ENCODE measurements at places on chromosomes 4 and X.
A peak's percentile ranks its signal among the peaks of the same experiment; 100 is the strongest.

DNA sequence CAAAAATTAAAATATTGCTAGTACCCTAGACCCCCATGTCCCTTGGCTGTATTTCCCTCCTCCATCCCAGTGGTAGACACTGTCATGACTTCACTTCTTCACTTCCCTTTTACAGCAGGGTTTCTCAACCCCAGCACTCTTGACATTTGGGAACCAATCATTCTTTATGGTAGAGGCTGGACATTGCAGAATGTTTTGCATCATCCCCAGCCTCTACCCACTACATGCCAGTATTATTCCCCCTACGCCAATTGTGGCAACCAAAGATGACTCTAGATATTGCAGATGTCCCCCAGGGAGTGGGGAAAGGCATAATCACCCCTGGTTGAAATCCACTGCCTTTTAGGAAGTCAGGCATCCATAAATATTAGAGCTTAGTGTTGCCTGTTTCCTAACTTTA lies 138.6 kb downstream of the AMELX start:
- no peak for DNase-seq

DNA sequence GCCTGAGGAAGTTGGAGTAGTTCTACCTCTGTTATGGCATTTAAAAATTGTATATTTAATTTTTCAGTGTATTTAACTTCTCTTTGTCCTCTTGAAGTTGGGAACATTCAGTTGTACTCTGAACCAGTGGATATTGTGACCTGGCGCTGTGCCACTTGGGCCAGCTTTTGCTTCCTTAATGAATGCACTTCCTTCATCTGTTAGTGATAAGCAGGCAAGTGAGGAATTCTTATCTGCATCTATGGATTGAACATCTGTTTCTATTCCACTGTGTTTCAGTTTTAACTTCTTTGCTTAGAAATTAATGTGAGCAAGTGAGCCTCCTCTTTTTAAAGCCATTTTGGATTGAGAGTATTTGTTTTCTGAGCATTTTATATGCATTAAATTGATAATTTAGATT lies 128.3 kb downstream of the UCHL1 start:
- peak; percentile 49 for DNase-seq

DNA sequence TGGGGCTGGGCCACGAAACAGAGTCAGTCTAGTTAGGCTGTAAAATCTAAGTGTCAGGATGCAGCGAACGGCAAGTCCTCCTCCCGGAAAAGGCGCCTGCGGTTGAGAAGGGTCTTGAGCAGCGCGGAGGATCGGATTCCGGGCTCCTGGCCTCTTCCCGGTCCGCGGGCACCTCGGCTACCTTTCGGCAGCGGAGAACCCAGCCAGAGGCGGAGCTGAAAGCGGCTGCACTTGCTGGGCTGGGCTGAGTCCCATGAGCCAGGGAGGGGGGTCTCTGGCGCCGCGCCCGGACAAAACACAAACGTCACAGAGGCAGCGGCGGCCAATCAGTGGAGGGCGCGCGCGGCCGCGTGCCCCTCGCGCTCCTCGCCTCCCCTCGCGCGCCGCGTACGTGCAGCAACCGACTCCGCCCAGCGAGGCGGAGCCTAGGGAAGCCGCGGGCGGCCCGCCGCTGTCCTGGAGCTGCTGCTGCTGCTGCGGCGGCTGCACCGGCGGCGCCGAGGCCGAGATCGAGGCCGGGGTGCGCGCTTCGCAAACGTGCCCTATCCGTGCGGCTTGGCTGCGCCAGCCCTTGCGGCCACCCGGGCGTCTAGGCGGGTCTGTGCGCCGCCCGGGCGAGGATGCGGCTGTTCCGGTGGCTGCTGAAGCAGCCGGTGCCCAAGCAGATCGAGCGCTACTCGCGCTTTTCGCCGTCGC lies at the start of gene PDK3:
TSS of gene PDK3 (plus strand) at position 451 of the 696 bp plus-strand sequence. CDS start at position 621, 170 bp downstream.
- peak; percentile 80 for DNase-seq

- no peak for DNase-seq
These were observed 6.2 kb downstream of the CTBP1 start for GRCh38 chr4:1242506-1243450.

DNA sequence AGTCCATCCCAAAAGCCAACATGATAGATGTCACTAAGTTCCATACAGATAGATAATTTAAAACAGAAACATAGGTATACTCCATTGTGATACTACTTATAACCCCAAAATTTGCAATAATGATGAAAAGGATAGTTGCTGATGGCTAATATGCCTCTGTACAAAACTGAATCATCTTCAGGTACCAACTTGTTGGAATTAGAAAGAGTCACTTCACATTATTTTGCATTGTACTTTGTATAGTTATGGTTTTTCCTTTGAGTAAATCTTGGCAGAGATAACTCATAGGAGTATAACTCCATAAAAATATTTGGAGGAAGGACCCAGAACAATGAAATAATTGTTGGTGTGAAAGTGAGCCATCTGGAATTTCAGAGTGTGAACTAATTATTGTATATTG lies 17.6 kb downstream of the GIMD1 start:
- no peak for DNase-seq

DNA sequence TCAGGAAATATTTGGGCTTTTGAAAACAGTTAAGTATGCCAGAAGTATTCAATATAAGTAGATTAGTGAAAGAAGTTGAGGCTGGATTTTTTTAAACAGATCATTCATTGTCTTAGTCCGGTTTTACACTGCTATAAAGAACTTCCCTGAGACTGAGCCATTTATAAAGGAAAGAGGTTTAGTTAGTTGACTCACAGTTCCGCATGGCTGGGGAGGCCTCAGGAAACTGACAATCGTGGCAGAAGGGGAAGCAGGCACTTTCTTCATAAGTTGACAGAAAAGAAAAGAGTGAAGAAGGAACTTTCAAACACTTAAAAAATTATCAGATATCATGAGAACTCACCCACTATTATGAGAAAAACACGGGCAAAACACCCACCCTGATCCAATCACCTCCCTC lies 31.1 kb upstream of the CYLC1 start:
- DNase-seq, result no peak

DNA sequence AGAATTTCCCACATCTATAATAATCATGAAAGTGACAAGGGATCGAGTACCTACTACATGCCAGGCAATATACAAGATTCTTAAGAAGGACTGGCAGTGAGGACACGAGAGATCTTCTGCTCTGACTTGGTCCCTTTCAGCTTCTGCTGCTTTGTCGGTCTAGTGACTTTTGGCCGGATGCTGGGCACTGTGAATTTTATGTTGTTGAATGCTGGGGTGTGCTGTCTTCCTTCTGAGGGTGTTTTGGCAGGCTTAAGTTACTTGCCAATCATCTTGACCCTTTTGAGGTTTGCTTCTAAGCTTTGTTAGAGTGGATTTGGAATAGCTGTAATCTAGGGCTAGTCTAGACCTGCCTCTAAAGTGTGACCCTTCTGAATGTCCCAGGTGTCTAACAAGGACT lies 23.5 kb downstream of the NAT8L start:
- no peak for DNase-seq

- peak; percentile 98 for DNase-seq
These were observed at the start of gene NDST3 for GRCh38 chr4:118034053-118034785. Gene NDST3 (plus strand): TSS chr4:118034486. CDS start chr4:118053911, 19,425 bp downstream.

- no peak for DNase-seq
These were observed 47.7 kb upstream of the UGDH start for GRCh38 chr4:39574946-39575345.

DNA sequence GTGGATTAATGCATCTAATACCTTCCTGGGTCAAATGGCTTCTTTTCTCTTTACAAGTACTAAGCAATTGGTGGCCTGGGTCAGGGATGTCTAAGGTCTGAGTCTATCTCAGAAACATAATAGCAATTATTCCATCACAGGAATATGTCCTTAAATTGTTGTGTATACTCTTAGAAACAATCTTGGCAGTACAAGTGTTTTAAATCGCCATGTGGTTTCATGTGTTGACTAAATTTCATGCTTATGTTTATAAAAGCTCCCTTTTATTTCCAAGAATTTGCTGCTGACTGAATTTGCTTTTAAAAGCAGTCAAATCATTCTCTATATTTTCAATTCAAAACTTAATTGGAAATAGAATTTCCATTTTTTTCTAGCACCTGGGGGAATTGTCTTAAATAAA lies 125.3 kb upstream of the PACRGL start:
- no peak for DNase-seq

GRCh38 chrX:139907078-139907477 lies 25.8 kb downstream of the ATP11C start:
- DNase-seq, result no peak

DNA sequence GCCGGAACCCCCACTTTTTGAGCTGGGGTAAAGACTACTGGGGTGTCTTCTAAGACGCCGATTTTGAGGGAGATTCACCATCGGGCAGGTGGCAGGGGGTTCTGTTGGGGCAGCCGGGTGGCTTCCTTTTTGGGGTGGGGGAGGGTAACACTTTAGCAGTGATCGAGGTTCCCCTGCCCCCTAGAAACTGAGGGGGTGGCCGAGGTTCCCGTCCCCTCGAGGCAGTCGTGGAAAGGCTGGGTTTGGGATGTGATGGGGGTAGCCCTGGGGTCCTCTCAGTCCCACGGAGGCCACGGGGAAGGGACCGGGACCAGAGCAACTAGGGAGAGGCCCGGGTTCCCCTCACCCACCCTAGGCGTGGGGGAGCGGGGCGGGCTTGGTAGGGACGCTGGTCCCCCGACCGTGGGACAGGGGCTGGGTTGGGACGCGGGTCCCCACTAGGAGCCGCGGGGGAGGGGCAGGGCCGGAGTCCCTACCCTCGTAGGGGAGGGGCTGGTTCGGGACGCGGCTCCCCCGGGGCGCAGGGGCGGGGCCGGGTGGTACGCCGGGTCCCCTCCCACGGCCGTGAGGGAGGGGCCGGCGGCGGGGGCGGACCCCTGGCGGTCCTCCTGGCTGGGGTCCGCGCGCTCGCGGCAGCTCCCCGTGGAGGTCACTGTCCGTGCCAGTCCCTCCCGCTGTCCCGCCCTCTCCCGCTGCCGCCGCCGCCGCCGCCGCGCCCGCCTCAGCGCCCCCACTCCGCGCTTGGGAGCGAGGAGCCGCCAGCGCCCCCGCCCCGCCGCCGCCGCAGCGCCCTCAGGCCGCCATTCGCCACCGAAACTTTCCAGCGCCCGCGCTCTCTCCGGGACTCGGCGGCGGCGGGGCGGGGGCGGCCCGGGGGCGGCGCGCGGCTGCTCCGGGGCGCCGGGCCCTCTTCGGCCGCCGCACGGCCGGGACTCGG lies at the start of gene TBL1X:
TSS of gene TBL1X (plus strand) at position 624 of the 937 bp plus-strand sequence. CDS start 188,529 bp downstream, outside the sequence.
- peak; percentile 3 for DNase-seq

GRCh38 chr4:148017801-148018200 lies 285.9 kb downstream of the ARHGAP10 start:
- DNase-seq, result no peak

DNA sequence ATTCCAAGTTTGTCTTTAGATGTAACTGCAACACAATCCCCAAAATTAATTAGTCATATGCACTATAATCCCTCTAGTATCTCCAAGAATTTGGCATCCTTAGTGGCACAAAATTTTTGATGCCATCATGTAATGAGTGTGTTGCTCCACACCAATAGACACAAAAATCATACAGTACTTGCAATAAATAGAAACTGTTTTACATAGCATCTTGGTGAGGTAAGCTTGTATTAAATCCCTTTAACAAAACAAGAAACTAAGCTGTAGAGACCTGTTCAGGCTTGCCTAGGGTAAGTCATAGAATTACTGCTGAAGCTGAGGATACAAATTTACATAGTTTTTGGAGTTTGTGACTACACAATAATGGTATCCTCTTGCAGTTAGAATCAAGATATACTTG lies 64.5 kb upstream of the PRSS12 start:
- no peak for DNase-seq

- no peak for DNase-seq
These were observed 8.7 kb upstream of the TADA2B start for GRCh38 chr4:7034262-7035081.

DNA sequence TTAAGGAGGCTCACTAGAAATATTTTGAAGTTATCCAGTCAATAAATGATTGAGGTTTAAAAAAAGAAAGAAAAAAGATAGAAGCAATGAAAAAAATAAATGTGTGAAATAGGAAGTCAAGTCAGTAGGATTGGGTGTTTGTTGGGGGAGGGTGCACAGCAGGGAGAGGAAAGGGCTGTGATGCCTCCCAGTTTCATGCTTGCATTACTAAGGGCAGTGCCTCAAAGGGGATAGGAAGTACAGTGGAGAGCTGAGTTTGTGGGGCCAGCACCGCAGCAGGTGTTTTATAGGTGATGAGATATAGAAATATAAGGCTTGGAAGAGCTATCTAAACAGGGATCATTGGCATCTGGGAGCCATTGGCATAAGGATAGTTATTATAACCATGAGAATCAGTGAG lies 919.2 kb downstream of the STIM2 start:
- no peak for DNase-seq

GRCh38 chr4:147528054-147528453 lies 47.2 kb downstream of the EDNRA start:
- no peak for DNase-seq

GRCh38 chrX:23012636-23013035 lies 12.9 kb downstream of the DDX53 start:
- no peak for DNase-seq

DNA sequence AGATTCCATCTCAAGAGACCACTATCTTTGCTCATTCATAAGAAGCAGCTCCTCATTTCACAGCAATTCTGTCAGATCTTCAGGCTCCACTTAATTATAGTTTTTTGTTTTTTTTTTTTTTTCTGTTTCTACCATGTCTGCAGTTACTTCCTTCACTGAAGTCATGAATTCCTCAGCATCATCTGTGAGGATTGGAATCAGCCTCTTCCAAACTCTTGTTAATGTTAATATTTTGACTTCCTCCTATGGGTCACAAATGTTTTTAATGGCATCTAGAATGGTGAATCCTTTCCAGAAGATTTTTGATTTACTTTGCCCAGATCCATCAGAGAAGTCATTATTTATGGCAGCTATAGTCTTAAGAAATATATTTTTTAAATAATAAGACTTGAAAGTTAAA lies 53.1 kb downstream of the BMP2K start:
- no peak for DNase-seq

DNA sequence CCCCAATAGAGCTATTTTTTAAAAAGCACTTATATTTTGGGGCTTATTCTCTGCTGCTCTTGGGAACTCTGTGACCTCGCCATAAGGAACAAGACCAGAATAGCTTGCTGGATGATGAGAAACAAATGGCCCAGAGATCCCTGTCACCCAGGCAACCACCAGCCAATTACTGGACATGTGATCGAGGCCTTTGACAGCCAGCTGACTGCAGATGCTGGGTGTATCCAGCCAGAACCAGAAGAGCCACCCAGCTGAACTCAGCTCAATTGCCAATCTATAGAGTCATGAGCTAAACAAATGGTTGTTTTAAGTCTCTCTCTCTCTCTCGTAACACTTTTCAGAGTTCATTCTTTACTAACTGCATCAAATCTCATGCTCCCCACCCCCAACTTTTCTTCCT lies 24.4 kb upstream of the CITED1 start:
- no peak for DNase-seq

- no peak for DNase-seq
These were observed 431.5 kb upstream of the BOD1L1 start for GRCh38 chr4:14059006-14059405.

DNA sequence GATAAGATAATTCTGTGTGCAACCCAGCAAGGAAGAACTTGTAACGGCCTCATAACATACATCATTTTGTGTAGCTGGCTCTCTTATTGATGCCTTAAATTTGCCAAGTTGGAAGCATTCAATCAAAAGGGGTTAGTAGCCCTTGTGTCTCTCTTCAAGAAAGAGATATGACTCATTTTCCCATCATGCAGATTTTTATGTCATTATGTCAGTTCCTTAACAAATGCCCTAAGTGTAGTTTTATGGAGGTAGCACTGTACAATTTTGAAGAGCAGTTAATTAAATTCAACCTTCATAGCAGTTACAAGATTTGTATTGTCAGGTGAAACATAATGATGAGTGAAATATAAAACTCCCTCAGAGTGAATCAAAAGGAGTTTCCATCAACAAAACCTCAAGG lies 215.6 kb downstream of the GRIA3 start:
- no peak for DNase-seq

- peak; percentile 72 for DNase-seq
These were observed 805 bp downstream of the ATP8A1 start for GRCh38 chr4:42655921-42656678.
